ENCODE measurements at places on chromosomes 5 and 9.

DNA sequence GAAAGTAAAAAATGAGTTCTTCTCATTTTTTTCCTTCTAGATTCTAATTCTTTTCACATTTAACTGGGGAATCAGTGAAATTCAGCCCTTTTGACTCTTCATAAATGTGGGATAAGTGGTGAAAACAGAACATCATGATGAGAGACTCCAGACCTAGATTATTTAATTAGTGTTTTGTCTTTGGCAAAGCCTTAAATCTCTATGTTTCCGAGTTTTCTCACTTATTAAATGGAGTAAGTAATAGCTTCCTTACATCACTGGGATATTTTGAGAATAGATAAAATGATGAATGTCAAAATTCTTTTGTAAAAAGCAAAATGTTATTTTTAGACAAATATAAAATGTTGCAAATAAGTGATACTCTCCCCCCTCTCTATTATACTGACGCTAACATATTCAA is 468.6 kb upstream of the ARRDC3 start:
- no peak for DNase-seq

- no peak for DNase-seq
These were observed 12.8 kb downstream of the SPATA9 start for GRCh38 chr5:95669985-95670384.

- DNase-seq = no peak
These were observed 113.1 kb upstream of the TNC start for GRCh38 chr9:115230924-115231515.

- no peak for DNase-seq
These were observed 494.5 kb upstream of the GRAMD2B start for GRCh38 chr5:125928663-125929062.

- DNase-seq = no peak
These were observed 12.1 kb downstream of the JAK2 start for GRCh38 chr9:4997196-4997595.

- no peak for DNase-seq
These were observed 271.5 kb downstream of the CDK5RAP2 start for GRCh38 chr9:120308495-120308894.

DNA sequence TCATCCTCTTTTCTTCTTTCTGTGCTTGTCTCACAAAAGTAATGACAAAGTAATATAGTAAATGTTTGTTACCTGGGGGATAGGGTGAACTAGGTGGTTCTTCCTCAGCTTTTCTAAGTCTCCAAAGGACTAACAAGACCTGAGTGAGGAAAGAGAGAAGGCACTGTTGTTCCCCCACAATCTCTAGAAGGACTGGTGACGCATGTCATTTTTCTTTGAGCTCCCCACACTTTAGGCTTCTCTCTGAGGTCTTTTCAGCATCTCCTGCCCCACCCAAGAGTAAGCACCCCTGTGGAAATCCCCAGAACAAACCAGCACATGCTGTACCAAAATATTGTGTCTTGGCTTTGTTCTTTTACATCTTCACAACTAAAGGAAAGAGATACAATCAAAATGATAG is 2.4 kb upstream of the IL7R start:
- peak; percentile 40 for DNase-seq

DNA sequence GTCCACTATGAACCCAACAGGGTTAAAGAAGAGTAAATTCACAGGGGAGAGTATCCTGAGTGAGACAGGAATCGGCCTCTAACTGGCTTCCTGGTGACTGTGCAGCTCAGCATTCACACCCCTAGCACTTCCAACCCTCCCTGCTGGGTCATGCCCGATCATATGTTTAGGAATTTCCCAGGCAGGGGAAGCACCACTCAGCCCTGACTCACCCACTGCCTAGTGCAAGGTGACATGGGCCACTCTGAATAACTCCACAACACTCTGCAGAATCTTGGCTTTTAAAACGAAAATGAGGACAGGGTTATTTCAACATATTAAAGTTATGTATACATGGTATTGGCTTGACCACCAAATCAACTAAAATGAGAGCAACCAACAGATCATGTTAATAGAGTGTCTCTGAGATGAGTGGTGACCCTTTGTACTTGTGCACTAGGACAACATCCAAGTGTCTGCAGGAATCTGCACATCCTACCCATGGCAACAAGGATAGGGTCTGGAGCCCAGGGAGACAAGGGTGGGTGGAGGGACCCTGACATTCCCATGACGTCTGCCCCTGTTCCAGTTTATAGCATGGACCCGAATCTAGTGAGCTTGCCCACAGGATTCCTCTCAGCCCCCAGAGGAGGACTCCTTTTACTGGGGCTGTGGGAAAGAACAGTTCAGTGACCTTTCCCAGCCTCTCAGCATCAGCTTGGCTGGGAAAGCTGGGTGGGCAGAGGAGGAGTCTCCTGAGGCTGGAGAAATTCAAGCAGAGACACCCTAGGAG is 485.8 kb downstream of the SEMA5A start:
- no peak for DNase-seq

DNA sequence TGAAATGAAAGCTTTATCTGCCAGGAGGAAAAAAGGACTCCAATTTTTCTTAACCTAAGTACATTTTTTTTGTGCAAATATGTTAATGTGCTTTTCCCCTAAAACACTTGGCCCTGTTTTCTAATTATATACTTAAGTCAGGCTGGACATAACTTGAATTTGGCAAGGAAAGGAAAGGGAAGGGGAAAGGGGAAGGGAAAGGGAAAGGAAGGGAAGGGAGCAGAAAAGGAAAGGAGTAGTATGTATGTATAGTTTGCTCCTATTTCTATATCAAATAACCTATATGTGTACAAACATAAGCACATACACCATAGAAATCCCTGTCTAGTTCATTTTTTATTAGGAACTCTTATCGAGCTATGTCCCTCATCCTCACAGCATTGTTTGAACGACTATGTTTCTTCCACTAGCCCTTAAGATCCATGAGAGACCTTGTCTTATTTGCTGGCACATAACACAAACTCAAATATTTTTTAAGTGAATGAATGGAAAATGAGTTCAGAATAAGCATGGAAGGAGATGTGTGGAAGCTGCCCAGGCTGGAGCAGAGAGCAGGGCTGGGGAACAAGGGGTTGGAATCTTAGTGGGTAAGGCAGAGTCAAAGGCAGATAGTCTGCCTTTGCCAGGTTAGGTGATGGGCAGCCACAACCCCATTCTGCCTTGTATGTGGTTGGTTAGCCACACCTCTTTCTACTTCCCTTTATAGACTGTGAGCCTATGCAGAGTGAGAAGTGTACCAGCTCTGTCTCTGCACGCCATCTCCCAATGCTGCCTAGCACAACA is 70.0 kb downstream of the KLHL3 start:
- DNase-seq = peak; percentile 1

GRCh38 chr9:130150779-130151382 is 21.3 kb upstream of the NCS1 start:
- DNase-seq = no peak

GRCh38 chr9:27601396-27601795 is 28.1 kb upstream of the C9orf72 start:
- no peak for DNase-seq

GRCh38 chr9:16787724-16788123 is 82.7 kb downstream of the BNC2 start:
- no peak for DNase-seq

DNA sequence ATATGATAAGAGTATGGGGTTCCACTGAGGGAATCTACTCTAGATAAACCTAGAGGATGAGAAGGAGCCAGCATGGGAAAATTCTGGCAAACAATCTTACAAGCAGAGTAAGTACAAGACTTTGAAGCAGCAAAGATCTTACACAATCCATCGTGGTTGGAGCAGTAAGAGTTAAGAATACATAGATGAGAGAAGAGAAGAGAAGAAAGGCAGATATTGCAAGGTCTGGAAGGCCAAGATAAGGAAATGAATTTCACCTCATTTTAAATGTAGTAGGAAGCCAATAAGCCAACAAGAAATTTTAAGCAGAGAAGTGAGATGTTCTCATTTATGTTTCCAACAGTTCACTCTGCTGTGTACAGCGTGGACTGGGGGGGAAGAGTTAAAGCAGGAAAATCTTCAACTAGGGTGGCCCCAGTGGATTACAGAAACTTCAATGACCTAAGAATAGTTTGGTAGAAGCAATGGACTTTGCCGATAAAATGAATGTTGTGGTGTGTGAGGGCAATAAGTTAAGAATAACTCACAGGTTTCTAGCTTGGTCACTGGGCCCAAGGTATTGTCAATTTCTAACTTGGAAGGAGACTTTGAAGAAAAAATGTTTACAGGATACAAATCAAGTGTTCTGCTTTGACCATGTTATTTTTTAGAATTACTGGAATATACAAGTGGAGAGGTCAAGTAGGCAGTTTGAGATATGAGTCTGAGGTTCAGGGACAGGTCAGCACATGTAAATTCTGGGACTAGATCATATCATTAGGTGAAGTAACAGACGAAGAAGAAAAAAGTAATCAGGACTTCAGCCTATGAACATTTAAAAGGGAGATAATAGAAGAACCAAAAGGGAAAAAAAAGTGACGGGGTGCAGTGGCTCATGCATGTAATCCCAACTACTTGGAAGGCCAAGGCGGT is 12.1 kb upstream of the ISOC1 start:
- no peak for DNase-seq

DNA sequence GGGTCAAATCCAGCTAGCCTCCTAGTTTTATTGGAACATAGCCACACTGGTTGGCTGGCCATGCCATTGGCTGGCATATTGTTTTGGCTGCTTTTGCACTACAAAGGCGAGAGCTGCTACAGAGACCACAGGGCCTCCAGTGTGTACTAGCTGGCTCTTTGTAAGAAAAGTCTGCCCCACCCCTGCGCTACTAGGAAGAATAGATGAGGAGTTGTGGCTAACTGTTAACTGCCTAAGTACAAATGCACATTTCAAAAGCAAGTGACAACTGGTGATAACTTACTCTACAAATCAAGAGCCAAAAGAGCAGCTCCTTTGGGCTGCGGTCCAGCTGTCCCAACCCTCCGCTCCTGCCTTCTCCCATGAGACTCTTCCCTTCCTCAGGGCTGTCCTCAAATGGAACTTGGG is 63.9 kb downstream of the SERINC5 start:
- DNase-seq = no peak

DNA sequence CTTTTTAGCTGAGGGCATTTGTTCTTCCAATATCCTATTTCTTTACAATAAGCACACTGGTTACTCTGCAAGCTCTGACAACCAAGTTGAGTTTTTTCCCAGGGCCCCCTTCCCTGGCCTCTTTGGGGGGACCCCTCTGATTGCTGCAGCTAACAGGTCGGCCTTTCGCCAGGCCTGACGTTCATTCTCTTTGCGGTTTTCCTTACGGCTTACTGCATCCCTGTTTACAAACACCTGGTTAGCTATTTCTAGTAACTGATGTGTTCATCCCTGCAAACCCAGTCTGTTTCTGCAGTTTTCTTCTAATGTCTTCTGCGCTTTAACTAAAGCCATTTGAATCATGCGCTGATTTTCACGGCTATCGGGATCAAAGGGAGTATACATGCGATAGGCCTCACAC is 37.5 kb upstream of the PPP1R26 start:
- no peak for DNase-seq

GRCh38 chr9:89542401-89543021 is 44.6 kb upstream of the SEMA4D start:
- no peak for DNase-seq

GRCh38 chr5:67100301-67100700 is 96.3 kb downstream of the CD180 start:
- DNase-seq = no peak

DNA sequence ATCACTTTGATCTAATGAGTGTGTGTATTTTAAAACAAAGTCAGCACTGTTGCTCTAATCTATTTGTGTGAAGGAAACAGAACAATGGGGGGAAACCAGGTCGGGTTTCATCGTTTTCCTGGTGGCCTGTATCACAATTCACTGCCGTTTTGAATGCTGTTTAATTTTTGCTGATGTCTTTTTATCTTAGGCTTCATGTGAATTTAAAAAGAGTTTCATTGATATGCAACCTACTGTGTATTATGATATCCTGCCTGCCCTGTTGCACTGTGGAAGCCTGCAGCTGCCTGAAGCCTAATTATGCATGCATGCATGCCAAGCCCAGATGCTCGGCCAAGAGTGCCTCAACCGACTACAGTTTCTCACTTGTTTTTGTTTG is 307.5 kb downstream of the ZNF608 start:
- no peak for DNase-seq

GRCh38 chr5:164958688-164959087 is 1453.3 kb downstream of the MAT2B start:
- DNase-seq = no peak

- DNase-seq = no peak
These were observed 101.2 kb downstream of the MSX2 start for GRCh38 chr5:174825587-174825986.

GRCh38 chr5:168875832-168876231 is 296.7 kb upstream of the PANK3 start:
- DNase-seq = no peak

- no peak for DNase-seq
These were observed 290 bp downstream of the SLC23A1 start for GRCh38 chr5:139382807-139383206.

DNA sequence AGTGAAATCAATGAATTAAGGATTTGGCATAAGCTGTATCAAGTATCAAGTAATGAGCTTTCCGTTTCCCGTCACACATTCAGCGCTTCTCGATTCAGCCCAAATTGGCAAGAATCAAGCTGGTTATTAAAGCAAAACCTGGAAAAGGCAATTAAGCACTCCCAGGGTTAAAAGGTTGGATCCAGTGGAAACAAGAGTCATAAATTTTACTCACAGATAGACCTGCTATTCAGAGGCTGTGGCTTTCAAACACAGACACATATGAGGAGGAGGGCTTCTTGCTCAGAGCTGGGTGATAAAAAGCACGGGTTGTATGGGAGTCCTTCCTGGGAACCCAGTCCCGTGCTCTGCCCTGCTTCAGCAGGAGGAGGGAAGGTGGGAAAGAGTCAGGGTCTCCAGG is 112.3 kb upstream of the CXCL14 start:
- DNase-seq = no peak

DNA sequence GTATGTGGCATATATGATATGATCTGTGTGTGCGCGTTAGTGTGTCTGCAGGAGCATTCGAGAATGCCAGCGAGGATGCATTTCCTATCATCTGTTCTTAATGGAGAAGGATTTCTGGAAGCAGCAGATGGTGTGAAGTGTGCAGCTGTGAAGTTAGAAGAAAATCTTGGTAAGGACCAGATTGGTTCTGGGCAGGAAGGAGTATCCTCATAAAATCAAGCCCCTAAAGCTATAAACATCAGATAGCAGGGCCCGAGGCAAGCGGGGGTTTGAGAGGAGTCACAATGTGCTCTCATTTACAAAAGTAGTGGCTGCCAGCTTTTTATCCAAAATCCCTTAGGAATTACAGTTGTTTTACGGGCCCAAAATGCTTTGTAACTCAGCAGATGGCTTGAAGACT is 40.0 kb downstream of the DAPK1 start:
- DNase-seq = no peak

- no peak for DNase-seq
These were observed 124.4 kb downstream of the SSBP2 start for GRCh38 chr5:81626524-81626923.

GRCh38 chr9:121237916-121238315 is 30.0 kb upstream of the GSN start:
- no peak for DNase-seq
